Occipital lobe (tissue), 3 donors: ENCODE measurements at places on chromosomes 6 and 20.

- no peak for DNase-seq
Observed at GRCh38 chr6:151034825-151035781, 169.6 kb downstream of the MTHFD1L start.

DNA sequence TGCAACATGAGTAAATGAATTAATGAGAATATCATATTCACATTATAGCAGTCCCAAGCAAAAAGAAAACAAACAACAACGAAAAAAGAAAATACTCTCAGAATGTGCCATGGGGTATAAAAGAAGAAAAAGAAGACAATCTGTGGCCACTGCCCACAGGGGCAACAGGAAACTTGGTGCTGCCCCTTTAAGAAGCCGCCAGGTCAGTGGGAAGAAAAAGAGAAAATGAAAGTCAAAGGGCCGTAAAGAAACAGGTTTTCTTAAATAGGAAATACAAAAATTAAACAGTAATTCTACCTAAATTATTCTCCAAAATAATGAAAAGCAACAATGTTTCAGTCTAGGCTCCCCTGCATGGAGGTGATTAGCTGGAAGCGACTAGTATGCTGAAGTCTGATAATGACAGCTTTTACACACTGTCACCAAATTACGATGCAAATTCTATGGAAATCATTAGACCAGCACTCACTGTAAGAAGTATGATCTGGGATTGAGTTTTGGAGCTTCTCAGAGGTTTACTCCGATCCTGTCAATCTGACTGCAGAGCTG lies 23.6 kb downstream of the GMDS start:
- no peak for DNase-seq

DNA sequence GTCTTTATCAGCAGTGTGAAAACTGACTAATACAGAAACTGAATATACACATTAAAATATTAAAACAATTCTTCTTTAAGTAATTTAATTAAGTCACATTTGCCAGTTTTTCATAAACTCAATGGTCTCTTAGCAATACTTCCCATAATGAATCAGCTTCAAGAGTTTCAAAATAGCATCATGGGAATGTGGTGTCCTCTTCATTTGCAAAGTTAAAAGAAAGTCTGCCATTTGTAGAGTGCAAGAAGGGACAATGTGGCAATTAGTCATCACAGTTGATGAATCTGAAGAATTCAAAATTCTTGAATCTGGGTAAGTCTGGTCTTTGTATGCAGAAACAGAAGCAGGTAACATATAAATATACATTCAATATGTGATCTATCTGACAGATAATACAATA lies 38.7 kb downstream of the SYNE1 start:
- DNase-seq = no peak

GRCh38 chr6:103723438-103724322 lies 1136.0 kb downstream of the HACE1 start:
- DNase-seq = no peak

DNA sequence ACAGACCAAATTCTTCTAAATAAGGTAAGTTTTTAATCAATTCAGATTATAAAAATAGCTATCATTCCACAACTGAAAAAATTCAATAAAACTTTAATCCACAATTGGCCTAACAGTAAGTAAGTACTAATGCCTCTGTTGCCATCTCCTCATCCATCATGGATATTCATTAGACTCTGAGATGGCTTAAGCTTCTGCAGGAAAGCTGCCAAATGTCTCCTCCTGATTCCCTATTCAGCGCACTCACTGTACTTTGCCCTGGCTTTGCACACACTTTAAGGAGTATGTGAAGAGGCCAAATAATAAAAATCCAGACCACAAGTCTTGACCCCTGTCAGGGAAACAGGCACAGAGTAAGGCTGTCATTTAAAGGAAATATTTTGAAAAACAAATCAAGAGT lies 23.6 kb downstream of the PGM3 start:
- no peak for DNase-seq

DNA sequence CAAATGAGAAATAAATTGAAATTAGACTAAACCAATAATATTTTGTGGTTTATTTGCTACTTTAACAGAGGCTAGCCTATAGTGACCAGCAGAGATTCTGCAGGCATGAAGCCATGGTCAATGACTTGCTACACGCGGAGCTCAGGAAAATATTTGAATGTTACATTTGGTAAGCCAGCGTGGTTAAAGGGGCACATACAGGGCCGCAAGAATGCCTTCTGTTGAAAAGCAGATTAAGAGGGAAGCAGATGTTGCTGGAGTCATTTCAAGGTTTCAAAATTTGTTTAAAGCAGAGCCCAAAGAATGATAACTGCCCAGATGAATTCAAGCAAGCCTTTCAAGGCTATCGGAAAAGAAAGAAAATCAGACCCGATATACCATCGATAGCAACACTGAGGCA lies 294.3 kb upstream of the MAN1A1 start:
- DNase-seq = no peak

- DNase-seq = no peak
Observed at GRCh38 chr6:152632121-152632782, 4.9 kb downstream of the SYNE1 start.

DNA sequence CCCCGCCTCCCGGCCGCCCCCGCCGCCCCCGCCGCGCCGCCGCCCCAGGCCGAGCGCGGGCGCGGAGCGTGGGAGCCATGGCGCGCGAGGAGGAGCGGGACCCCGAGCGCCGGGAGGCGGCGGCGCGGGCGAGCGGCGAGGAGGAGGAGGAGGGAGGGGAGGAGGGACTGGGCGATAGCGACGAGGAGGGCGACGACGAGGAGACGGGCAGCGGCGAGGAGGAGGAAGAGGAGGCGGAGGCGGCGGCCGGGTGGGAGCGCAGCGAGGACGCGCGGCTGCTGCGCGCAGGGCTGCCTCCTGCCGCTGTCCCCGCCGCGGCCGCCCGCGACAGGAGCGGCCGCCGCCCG lies at the start of gene SLC24A3:
TSS of gene SLC24A3 (plus strand) at position 174 of the 347 bp plus-strand sequence.
- no peak for DNase-seq

DNA sequence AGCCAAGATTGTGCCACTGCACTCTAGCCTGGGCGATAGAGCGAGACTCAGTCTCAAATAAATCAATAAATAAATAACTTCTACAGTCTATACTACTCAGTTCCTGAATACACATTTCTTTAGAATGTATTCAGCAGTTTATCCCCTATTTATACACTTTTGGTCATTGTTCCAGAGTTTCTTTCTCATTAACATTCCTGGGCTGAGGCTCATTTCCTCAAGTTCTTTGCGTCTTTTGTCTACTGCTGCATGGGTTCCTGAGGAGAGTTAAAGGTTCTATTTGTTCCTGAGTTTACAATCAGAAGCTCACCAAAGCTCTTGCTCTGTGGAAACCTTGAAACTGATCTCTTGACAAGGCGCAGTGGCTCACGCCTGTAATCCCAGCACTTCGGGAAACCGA lies 37.7 kb upstream of the SASH1 start:
- no peak for DNase-seq

- DNase-seq = no peak
Observed at GRCh38 chr6:121967631-121968030, 431.8 kb upstream of the HSF2 start.

DNA sequence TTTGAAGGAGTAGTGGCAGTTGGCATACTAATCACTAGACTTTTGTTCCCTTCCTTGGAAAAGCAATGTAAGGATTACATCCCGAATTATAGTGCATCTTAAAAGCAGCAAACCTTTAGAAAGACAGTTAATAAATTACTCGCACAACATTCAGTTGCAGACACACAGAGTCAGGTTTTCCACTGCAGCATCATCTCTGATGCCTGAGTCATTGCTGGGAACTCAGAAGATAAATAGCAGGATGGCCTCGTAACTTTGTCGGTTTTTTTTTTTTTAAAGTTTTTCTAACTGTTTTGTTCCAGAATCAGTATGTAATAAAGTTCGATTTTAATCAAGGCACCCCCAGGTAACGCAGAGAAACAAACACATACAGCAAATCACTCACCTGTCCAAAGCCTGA lies 34.3 kb downstream of the GJA10 start:
- no peak for DNase-seq

DNA sequence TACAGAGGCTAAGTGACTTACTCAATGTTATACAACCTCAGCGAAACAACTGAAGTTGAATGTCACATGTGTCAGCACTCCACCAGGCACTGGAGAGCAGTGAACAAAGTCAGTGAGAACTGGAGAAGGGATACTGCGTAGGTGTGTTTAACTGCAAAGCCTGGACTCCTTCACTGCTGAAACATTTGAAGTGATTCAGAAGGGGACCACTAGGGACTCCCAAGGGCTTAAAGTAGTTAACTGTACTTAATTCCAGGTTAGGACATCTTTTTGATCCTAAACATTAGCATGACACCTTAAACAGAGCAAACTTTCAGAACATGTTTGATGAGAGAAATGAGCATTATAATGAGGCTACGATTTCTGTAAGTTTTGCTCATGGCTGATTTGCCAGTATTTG lies 45.0 kb upstream of the ZBTB24 start:
- DNase-seq = no peak

DNA sequence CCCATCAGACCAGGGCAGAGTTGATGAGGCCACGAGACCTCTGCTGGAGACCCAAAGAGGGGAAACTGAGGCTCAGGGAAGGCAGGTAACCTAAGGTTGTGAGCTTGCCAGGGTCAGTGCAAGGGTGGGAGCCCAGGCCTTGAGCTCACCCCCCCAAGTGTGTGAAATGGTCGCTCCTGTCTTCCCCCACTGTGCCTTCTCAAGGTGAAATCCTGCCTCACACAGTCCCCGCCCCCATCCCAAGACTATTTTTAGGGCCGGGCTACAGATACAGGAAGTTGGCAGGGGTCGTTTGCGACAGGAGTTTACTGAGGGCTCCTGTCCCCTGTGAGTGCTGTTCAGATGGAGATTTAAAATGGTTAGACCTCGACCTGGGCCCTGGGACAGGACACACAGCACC lies 18.7 kb upstream of the GATA5 start:
- DNase-seq = no peak

- DNase-seq = no peak
Observed at GRCh38 chr6:82436740-82437139, 73.1 kb downstream of the TPBG start.

DNA sequence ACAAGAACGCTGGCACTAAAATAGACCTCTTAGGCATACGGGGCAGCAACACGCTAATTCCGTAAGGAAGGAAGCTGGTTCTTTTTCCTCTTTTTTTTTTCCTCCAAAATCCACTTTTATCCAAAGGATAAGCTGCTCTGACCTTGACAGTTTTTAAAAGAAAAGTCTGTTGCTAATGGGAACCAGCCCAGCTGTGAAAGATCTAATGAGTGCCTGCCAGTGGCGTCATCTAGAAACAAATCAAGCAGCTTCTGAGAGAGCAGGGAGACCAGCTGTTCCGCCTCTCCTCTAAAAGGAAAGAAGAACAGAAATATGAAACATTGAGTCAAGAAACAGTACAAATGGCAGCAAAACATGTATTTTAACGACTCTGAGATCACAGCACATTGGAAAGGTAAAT lies 78.6 kb downstream of the FAXC start:
- DNase-seq = no peak

GRCh38 chr6:132265451-132266097 lies 135.7 kb downstream of the MOXD1 start:
- DNase-seq = no peak

DNA sequence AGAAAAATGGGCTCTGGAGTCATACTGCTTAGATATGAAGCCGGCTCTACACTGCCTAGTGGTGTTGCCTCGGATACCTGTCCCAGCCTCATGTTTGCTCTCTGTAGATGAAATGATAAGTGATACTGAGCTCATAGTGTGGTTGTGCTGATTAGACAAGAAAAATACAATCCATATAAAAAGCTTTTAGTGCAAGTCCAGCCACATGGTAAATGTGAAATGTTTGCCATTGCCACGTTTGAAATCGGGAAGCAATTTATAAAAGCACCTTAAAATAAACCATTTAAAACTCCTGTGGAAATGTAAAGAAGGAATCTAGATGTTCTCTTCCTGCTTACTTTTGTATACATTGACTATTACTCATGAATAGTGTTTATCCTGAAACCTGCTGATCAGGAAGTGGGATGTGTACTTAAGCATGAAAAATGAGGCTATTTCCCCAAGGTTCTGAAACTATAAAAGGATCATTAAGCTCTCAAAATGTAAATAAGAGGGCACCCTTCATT lies 13.1 kb upstream of the PBOV1 start:
- DNase-seq = no peak

- DNase-seq = no peak
Observed at GRCh38 chr20:40416274-40416673, 272.8 kb downstream of the MAFB start.

GRCh38 chr6:111154981-111155380 lies 67.7 kb downstream of the SLC16A10 start:
- no peak for DNase-seq

- DNase-seq = no peak
Observed at GRCh38 chr6:107736713-107737396, 87.3 kb downstream of the SCML4 start.

- DNase-seq = no peak
Observed at GRCh38 chr20:25227317-25227831, 20.5 kb upstream of the PYGB start.

GRCh38 chr6:96675597-96675996 lies 112.7 kb downstream of the FHL5 start:
- no peak for DNase-seq

GRCh38 chr6:41167173-41167963 lies 4.5 kb upstream of the TREM2 start:
- DNase-seq = no peak

DNA sequence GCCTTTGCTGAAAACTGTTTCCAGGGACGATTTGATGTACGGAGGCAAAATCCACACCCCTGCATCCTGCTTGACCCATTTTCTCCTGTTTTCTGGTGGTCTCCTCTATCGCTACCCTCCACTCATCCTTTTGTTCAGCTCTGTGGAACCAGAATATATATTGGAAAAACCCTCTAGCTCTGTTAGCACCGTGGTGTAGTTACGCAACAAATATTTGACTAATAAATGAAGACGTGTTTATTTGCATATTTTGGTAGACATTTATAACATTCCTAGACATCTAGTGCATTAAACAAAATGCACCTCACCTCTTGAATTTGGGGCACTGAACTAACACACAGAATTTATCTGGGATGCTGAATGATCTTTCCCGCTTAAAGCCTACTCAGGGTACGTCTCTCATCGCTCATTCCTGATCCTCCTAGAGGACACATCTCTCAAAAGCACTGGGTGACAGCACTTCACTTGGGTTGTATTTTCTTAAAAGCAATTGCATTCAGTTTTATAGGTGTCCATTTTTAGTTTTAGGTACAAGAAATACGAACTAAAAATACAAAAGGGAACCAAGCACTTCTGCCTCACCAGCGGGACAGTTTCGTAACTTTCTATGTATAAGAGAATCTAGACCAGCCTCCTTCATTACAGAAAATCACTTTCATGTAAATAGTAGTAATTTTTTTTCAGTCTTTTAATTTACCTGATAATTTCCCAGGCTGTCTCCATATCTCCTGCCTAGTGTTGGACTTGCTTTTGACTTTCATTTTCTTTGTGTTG lies 59.2 kb downstream of the SNRNP48 start:
- DNase-seq = no peak
